Stimulated activated CD4-positive, alpha-beta T cell treated with anti-CD3 and anti-CD28 coated beads, Interleukin-12 subunit alpha, Interleukin-12 subunit beta, amount 100 ng/mL, for 24 hours (primary cell): ENCODE measurements at places on chromosomes 3 and 15.
A peak's percentile ranks its signal among the peaks of the same experiment; 100 is the strongest.

DNA sequence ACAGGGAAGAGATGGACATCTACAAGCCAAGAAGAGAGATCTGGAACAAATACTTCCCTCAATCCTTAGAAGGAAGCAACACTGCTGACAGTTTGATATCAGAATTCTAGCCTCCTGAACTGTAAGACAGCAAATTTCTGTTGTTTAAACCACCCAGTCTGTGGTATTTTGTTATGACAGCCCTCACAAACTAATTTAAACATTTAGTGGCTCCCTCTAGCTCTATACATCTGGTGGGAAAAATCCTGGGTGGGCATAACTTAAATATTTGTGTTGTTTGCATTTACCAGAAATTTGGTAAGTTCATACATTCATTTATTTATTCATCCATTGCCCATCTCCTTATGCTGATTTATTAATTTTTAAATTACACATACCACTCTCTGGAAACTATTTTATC is 62.5 kb upstream of the GSK3B start:
- no peak for DNase-seq

DNA sequence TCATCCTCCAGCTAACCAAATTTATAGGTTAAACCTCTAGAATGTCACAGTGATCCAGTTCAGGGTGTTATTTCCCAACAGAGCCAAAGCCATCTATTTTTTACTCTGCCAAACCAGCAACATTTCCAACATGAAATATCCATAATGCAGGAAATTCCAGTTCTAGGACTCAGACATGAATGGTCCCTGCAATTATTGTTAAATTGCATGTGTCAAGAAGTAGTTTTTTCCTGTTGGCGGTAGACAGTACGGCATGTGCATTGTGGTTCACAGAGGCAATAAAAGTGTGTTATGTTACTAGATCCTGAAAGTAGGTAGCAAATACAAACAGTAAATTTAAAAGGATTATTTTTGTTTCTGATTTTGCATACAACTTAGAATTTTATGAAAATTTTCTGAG is 215.7 kb upstream of the THBS1 start:
- DNase-seq = no peak

DNA sequence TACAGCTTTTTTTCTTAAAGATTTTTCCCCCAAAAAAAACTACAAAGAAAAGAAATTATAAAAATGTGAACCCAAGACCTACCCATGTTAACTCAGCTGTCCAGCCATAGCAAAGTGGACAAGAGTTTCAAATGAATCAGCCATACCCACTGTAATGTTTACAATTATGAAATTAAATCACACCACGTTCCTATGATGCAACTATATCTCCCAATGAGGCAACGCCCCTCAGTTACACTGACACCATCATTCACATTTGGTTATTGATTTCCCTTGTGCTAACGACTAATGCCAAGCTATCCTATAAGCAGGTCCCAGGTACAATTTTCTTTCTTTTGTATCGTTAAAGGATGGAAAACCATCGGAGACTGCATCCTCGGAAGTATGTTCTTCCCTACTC is 115.1 kb upstream of the ICE2 start:
- no peak for DNase-seq

DNA sequence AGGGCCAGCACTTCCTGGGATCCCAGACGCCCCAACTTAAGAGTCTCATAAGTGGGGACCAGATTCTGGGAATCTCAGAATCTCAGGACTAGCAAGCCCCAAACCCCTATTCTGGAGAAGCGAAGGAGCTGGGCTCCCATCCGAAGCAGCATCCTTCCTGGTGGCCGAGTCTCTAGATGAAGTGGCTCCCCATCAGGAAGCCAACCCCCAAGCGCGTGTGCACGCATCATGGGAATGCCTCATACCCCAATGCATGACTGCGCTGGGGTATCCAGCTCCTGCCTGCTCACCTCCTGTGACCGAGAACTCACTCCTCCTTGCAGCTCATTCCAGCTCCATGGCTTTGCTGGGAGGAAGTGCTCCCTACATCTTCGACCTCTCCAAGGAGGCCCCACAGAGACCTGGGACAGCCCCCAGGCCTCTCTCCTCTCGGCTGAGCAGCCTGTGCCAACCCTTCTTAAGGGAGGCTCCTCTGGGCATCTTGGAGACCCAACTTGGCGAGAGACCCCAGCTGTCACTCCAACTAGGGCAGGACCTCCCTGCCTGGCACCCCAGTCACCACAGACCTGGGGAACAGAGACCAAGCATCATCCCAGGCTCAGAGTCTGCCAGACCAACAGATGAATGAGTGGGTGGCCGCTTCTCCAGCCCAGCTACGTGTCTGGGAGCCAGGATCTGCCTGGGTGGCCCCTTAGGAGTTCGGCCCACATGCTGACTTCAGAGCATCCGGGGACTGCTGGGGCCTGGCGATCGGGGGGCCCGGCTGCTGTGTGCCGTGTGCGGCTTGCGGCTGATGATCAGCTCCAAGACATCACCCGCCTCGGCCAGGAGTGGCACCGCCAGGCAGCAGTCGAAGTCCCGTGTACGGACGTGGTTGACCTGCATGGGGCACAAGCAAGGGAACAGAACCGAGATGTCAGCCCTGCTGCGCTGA is 46.9 kb downstream of the GRIP2 start:
- no peak for DNase-seq

GRCh38 chr15:101081900-101082299 is 162.7 kb downstream of the LRRK1 start:
- no peak for DNase-seq

DNA sequence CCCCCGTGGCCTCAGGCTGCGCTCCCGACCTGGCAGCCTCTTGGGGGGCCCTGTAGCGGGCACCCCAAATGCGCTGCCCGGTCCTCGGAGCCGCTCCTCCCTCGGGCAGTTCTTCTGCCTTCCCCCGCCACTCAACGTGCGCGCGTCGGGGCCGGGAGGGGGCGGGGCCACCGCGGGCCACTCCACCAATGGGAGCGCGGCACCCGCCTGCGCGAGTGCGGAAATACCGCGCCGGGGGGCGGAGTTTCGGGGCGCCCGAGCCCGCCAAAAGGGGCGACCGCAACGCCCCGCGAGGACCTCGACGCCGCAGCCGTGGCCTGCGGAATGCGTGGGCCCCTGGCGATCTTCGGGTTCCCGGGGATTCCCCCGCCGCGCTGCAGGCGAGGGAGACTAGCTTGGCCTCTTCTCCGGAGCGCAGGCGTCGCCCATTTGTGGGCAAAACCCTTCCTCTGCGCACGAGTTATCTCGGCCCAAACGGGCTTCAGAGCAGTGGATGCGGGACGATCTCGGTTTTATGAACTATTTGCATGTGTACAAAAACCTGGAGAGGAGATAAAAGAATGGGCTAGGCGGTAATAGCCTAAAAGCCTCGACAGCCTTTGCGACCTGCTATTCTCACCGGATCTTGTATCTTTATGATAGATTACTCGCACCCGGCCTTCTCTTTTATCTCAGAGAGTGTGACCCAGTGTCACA is at the start of gene TASOR:
Gene TASOR (minus strand): TSS at position 144 of the 696 bp plus-strand sequence. CDS start 259 bp downstream, outside the sequence.
- peak; percentile 81 for DNase-seq

GRCh38 chr3:30655187-30655812 is 48.9 kb downstream of the TGFBR2 start:
- no peak for DNase-seq

- no peak for DNase-seq
Measured at GRCh38 chr3:14812196-14812790, 6.5 kb upstream of the FGD5 start.

GRCh38 chr15:73892446-73893226 is 19.3 kb downstream of the TBC1D21 start:
- DNase-seq = no peak

DNA sequence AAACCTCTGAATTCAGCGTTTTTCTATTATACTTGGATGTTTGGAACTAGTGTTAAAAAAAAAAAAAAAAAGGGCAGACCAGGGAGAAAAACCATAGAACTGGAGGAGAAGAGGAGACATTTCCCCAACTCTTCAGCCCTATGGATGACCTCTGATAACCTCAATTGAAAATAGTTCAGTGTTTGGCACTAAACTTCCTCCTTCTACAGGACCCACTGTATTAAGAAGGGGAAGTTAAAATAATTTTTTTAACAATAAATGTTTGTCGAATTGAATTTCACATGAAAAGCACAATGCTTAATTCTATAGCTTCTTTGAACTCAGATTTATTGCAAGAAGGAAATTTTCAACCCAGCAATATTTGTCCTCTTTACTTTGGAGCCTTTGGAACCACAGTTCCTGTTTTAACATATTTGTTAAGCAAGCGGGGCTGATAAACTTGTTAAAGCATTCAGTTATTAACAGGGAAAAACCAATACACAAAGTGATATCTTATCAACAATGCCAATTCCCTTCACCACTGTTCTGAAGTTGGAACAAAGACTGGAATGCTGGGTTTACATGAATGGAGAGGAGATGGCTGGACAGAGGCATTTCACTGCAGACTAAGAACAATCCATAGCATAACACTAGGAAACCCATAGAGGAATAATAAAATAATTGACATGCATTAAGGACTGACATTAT is 3.1 kb upstream of the A4GNT start:
- no peak for DNase-seq

DNA sequence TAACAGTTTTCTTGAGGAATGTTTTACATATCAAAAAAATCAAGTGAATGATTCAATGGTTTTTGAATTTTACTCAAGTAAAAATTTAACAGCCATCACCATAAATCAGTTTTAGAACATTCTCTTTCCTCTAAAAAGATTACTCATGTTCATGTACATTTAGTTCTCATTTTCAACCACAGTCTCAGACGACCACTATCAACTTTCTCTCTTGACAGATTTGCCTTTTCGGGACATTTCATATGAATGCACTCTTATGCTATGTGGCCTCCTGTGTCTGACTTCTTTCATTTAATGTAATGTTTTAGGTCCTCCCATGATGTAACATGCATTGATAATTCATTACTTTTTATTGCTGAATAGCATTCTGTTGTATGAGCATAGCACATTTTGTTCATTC is 309.3 kb upstream of the PLSCR5 start:
- no peak for DNase-seq

DNA sequence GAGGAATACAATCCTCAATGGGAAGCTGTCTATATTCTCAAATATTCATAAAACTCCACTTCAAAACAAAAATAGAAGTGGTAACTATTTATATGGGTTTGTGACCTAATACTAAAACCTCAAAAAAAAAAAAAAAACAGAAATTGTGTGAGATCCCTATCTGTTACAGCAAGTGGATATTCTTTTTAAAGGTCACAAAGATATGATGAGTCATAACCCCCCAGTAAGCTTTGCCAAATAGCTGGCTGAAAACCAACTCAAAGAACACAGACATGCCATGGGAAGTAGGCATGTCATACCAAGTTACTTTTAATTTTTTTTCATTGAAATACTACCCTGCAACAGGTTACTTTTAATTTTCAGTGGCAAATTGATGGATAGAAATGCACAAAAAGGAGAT is 62.5 kb downstream of the CBLB start:
- DNase-seq = no peak

DNA sequence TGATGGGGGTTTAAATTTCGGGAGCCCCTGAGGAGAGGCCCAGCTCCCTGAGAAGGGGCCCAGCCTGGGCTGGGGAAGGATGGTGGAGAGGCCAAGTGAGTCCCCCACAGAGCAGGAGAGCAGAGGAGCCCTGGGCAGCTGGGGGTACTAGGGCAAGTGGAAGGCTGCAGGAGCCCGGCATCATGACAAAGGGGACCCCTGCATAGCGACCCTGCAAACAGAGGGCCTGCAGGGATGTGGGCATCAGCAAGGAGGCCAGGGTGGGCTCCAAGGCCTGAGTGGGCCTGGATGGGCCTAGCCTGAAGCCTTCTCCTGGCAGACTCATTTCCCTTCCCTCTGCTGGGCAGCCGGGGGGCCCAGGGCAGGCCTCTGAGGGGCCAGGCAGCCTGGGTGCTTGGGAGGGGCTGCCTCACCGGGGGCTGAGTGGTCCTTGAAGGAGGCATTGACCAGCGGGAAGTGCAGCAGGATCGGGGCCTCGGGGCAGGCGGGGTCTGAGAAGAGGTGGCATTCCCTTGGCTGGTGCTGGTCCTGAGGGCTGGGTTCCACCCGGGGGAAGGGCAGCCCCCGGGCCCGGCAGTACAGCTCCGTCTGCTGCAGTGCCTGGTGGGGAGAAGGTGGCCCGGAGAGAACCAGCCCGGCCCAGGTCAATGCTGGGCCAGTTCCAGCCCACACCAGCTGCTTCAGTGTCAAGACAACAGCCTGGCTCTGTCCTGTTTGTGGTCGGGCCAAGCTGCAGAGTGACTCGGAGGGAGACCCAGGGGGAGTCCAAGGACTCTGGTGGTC is 24.7 kb downstream of the PLA2G4D start:
- DNase-seq = no peak

DNA sequence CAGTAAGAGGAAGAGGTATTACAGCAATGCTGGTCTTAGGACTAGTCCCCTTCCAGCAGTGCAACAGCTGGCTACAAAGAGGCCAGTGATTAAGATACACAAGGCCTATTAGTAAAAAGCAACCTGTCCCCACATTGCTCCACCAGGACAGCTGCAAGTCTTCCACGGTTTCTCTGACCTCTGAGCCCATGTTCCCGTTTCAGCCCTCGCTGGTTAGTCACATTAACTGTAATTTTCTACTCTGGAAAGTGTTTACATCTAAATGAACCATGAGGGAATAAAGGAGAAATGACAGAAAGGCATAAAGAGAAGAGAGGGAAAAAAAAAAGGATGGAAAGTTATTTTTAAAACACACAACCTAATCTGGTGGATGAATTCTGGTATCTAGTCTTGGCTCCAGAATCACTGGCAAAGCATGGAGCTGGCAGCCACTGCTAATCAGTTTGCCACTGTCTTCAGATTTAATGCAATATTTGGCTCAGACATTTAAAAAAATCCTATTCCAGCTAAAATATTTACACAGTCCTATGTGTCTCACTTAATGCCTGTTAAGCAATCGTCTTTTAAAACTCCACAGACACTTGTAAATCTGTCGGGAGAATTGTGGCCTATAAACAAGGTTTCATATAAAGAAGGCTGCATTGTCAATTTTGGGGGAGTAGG is 154.9 kb downstream of the GREM1 start:
- no peak for DNase-seq

GRCh38 chr3:186589121-186589520 is 18.6 kb downstream of the DNAJB11 start:
- DNase-seq = no peak

DNA sequence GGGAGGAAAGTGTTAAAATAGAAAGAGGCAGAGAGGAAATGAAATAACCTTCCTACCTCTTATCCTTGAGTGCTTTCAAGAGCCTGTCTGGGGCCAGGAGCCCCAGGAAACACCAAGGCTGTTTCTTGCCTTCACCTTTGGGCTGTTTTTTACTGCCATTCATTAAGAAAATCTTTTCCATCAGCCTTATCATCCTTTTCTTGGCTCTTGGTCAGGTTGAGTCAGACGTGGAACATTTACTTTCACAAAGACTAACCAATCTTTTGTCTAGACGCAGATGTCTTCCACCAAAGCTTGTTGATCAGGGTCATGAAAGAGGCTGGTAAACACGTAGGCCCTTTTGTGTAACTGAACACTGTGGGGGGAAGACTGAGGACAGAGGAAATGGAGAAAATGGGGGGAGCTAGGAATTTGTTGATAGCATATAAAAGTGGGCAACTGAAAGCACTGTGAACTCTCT is 151.0 kb upstream of the THBS1 start:
- no peak for DNase-seq

GRCh38 chr3:129708328-129708861 is 101.9 kb upstream of the PLXND1 start:
- no peak for DNase-seq

GRCh38 chr15:85706779-85707518 is 87.8 kb downstream of the KLHL25 start:
- no peak for DNase-seq

GRCh38 chr15:41655716-41656115 is 4.5 kb upstream of the MGA start:
- no peak for DNase-seq
